ENCODE measurements at places on chromosomes 1 and 21.

- no peak for DNase-seq
Observed at GRCh38 chr1:74767490-74767889, 34.5 kb downstream of the TYW3 start.

GRCh38 chr1:47887060-47887459 is 110.1 kb downstream of the TRABD2B start:
- DNase-seq = no peak

DNA sequence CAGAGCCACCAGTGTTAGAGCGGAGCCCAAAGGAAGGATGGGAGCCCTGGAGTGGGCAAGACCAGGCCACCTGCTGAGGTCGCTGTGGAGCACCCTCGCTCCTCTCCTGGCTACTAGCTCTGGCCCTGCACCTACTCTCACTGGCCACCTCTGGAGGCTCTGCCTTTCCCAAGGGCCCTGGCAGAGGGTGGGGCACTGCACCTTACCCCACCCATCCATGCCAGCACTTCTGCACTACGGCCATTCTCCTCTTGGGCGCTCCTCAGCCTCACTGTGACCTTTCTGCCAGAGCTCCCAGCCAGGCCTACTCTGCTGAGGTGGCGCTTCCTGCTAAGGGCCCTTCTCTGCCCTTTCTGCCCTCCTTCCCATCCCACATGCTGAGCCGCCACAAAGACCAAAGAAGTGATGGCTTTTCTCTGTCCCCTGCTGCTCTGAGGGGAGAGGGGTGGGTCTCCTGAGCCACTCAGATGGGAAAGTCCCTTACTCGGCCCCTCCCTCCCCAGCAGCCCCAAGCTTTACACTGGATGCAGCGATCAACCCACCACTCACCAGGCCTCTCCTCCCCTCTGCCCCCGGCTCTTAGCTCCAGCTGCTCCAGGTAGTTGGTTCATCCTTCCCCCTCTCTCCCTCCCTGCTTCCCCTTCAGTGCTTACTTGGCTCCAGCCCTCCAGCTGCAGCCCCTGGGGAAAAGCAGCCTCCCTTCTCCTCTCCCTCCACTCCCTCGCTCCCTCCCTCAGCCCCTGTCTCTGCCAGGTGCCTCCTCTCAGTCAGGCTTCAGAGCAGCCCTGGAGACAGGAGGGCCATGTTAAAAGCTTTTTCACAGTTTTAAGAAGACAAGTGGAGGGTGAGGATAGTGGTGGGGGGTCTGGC is 14.8 kb upstream of the TMEM222 start:
- DNase-seq = no peak

DNA sequence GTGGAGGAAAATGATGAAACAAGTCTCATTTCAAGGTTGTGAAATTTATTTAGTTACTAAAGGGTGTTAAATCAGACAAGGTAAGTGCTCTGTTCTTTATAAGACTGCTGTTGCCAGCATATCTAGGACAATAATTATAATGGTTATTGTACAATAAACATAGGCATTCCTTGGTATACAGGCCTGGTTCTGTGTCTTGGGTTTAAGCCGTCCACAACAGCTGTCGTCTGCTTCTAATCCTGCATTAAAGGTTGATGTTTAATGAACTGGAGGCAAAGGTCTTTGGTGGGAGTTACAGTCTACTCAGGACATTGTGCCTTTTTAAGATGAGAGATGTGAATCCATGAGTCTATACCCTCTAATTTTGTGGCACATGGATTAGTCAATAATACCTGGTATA is 23.4 kb upstream of the FMO4 start:
- no peak for DNase-seq

DNA sequence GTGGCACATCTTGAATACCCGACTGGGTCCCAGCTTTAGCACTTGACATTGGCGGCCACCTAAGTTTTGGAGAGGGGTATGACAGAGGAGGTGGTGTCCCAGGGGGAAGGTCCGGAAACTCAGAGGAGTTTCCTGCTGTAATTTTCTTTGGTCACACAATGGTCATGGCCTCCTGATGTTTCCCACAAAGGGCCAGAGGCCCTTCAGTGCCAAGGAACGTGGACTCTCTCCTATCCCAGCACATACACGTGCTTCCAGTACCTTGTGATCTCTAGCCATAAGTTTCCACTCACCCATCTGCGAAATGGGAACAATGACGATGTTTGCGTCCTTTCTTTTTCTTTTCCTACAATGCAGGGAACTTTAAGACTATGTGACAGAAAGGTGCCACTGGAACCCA is 13.2 kb downstream of the CAPN2 start:
- no peak for DNase-seq

DNA sequence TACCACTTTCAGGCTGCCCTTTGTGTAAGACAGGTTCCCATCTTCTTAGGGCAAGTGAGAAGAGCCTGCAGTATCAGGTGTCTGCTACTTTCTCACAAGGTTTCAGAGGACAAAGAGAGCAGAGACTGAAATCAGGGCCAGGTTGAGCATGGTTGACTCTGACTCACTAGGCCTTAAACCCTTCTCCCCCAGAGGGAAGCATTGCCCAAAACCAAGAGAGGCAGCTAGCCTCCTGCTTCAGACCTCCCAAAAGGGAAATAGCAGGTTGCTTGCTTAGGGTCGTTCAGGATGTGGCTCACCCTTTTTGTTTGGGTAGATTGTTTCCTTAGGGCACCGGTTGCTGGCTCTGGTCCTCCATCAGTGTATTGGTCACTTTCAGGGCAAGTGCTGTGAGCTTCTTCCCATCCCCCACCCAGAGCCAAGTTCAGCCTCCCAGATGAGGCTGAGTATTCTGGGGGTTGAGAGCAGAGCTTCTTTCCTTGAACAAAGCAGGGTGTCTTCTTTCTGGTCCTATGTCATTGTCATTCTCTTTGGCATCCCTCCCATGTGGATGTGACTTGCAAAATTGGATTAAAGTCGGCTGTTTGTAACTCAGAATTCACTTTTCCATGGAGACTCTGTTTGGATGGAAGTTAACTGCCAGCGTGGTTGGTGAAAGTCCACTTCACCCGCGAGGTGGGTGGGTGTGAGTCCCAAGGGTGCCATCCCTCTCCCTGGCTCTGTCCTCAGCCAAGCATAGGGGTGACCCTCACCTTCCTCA is 55.5 kb upstream of the GALNT2 start:
- DNase-seq = no peak

GRCh38 chr21:46550116-46550941 is 54.6 kb downstream of the S100B start:
- peak; percentile 82 for DNase-seq

DNA sequence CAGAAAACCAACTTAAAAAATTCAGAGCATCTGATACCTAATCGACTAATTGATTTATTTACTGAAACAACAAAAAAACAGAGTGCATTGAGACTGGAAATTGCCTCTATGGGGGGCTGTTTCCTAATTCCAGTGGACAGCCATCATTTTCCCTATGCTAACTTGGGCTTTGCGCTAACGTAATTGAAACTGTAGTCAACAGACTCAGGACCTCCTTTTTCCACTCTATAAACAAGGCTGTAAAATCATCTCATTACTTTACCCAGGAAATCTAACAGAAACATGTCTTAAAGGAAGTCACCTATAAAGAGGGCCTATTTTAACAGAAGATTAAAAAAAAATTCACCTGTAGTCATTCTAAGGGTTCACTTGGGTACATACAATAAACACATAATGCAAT is 2.1 kb downstream of the ERG start:
- DNase-seq = no peak

DNA sequence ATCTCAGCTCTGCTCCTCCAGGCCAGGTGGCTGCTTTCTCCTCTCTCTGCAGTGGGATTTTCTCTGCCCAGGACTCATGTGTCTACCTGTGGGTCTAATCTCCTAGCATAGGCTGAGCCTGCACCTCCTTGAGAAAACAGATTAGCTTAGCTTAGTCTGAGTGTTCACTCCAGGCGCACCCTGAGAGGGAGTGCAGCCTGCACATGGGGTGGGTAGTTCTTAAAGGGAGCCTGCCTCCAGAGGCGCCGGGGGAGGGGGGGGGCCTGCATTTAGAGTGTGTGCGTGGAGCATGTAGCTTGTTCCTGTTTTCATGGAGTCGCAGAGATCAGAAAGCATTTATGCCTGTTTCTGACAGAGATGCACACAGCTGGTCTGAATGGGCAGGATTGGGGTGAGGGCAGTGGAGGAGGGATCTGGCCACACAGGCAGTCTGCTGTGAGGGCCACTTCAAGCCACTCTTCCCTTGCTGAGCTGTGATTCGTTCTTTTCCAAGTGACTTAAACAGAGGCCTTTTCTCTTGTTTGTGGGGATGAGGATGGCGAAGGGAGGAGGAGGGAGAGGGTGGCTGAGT is 45.2 kb downstream of the GALNT2 start:
- peak; percentile 19 for DNase-seq

- no peak for DNase-seq
Observed at GRCh38 chr1:55275941-55276341, 60.8 kb upstream of the USP24 start.

DNA sequence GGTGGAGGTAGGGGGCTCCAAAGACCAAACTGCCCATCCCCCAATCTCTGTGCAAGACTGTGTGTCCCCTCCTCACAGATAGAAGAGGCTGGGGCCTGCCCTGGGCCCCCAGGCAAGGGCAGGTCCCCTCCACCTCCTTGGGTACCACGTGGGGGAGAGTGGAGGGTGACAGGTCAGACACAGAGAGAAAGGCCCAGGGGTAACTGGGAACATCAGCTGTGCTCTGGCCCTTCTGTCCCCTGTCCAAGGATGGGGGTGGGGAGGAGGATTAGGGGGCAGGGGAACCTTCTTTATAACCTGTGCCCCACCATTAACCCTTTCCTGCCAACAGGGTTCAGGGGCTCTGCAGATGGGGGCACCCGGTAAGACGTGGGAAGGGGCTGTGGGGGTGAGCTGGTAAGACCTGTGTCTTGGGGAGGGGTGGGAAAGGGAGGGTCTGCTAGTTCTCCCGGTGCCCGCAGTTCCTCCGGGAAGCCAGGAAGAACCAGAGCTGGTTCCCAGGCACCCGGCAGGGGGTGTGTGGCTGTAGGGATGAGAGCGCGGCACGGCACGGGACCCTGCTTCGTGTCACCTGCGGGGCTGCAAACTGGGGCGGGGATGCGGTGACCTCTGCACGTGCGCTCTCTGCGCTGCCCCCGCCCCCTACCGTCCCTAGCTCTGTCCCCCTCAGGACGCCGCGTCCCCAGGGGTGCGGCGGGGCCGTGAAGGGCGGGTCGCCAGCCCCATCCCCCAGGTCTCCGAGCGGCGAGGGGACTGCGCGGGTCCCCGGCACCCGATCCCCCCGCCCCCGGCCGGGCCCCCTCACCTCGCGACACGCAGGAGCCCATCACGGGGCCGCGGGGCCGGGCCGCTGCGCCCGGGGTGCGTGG is 601 bp downstream of the FAM131C start:
- no peak for DNase-seq

- DNase-seq = no peak
Observed at GRCh38 chr1:156386949-156387869, 18.2 kb downstream of the RHBG start.

DNA sequence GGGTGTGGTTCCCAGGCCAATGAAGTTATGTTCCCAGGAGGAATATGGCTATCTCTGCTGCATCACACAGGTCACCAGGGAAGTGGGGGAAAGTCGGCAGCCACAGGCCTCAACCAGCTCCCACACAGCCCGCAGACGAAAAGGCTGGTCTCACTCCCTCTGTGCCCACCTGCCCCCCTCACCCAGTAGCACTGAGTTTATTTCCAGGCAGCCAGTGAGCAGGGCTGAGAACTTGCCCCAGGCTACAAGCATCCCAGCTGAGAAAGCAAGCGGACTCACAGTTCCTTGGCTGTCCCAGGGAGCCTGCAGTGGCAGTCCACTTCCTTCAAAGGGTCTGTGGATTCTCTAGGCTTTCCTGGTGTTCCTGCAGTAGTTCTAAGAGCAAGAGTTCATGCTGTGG is 68.9 kb downstream of the SLC5A9 start:
- DNase-seq = no peak

- no peak for DNase-seq
Observed at GRCh38 chr21:34875830-34876229, 173.3 kb downstream of the RUNX1 start.

- peak; percentile 47 for DNase-seq
Observed at GRCh38 chr1:235304549-235305451, 23.2 kb downstream of the ARID4B start.

GRCh38 chr1:39732730-39733129 is 6.0 kb upstream of the PPIE start:
- DNase-seq = no peak

GRCh38 chr1:110770832-110771231 is 96.1 kb upstream of the KCNA3 start:
- DNase-seq = no peak

- DNase-seq = no peak
Observed at GRCh38 chr1:230986976-230987375, 8.1 kb downstream of the ARV1 start.

- DNase-seq = peak; percentile 42
Observed at GRCh38 chr1:41851589-41851988, 67.1 kb downstream of the HIVEP3 start.
